T-cell (primary cell): ENCODE measurements at places on chromosomes 4 and X.

- DNase-seq = peak; percentile 77
These were observed 23.9 kb upstream of the TMSB4X start for GRCh38 chrX:12950851-12951594.

- DNase-seq = no peak
These were observed 3.1 kb upstream of the MSX1 start for GRCh38 chr4:4856071-4857000.

GRCh38 chrX:65644621-65645289 is 22.7 kb upstream of the MSN start:
- no peak for DNase-seq

- no peak for DNase-seq
These were observed 72.2 kb upstream of the STOX2 start for GRCh38 chr4:183832776-183833450.

GRCh38 chr4:37490391-37491347 is 195.5 kb downstream of the RELL1 start:
- no peak for DNase-seq

GRCh38 chrX:135931644-135932487 is 38.4 kb downstream of the SAGE1 start:
- no peak for DNase-seq

GRCh38 chr4:10879411-10880110 is 195.0 kb upstream of the CLNK start:
- no peak for DNase-seq

GRCh38 chrX:1178580-1179057 is 33.8 kb downstream of the CRLF2 start:
- DNase-seq = no peak

- DNase-seq = no peak
These were observed 34.0 kb downstream of the INPP4B start for GRCh38 chr4:142812091-142812490.

DNA sequence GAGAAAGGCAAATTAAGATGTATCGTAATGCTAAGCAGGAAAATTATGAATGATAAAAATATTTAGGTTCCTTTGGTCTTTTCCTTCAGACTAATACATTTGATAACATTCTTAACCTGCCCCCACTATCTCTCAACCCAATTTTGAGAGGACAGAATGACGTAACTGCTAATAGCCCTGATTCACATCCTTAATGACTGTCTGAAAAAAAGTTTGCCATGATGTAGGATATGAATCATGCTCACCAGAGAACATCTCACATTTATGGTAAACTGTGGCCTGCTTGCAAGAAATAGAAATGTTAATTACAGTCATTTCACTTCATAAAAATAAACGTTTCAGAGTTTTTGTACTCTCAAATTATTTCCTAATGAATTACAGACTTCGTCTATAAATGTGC is 128.0 kb upstream of the VEGFC start:
- no peak for DNase-seq

DNA sequence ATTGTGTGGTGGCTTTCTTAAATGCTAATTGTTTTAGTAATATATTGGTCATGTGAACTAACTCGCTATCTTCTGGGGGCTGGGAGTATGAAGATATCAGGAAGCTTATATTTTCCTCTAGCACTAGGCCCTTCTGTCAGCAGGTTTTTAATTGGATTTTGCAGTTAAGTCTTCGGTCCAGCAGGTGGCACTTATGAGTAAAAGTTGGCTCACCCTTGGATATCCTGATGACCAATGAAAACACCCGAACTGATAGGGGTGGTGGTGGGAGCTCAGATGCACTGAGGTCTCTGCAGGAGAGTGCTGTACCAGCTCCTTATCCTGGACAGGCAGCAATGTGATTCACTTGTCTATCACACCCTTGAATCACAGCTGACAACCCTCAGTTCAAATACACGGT is 1365.8 kb upstream of the DIAPH2 start:
- no peak for DNase-seq

DNA sequence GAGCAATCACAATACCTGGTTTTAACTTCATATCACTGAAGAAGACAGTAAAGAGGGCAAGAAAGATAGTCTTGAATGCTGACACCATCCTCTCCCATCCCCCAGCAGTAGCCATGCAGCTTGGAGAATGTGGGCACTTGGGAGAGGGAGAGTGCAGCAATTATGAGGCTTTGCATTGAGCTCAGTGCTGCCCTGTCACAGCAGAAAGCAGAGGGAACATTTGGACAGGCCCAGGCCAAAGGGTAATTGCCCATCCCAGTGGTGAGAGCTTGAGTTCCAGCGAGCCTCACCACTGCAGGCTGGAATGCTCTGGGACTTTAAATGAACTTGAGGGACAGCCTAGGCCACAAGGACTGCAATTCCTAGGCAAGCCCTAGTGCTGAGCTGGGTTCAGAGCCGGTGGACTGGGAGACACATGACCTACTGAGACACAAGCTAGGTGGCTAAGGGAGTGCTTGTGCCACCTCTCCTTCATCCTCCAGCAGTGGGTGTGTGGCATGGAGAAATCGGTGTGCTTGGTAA is 36.3 kb downstream of the CORIN start:
- no peak for DNase-seq

DNA sequence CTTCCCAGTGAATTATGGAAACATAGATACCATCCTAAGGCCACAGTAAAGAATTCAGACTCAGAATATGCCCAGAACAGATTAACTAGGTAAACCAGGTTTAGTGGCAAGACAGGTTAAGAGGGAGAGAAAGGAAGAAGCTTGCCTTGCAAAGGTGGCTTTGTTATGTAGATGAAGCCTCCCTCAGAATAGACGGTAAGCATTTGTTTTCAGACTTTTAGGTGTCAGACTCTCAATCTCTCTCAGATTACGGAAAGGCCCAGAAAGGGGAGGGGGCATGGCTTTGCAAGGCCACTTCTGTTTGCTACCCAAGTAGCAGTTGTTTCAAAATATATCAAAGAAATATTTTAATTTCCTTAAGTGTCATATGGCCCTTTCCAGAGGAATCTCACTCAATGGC is 457.1 kb upstream of the BOD1L1 start:
- no peak for DNase-seq

- DNase-seq = no peak
These were observed 13.3 kb downstream of the YIPF7 start for GRCh38 chr4:44638091-44638490.

DNA sequence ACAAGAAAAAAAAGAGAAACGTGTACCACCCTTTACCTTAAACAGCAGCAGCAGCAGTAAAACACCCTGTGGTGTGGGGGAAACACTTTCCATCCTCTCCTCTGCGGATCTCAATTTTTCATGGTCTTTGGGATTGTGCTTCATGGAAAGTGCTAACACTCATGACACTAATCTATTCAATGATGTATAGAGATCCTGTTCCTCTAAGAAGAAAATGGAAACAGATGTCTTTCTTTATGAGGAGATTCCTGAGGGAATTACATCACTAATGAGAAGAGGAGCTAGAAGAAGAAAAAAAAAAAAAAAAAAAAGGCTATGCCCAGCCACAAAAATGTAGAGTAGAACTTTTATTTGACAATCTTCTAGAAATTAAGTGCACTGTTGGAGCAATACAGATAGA is 62.9 kb upstream of the NDST3 start:
- no peak for DNase-seq

GRCh38 chrX:17299206-17299605 is 75.8 kb upstream of the NHS start:
- DNase-seq = no peak

- DNase-seq = no peak
These were observed 68.0 kb downstream of the YIPF7 start for GRCh38 chr4:44583393-44583792.

GRCh38 chr4:105215609-105216313 is 69.1 kb downstream of the TET2 start:
- no peak for DNase-seq

DNA sequence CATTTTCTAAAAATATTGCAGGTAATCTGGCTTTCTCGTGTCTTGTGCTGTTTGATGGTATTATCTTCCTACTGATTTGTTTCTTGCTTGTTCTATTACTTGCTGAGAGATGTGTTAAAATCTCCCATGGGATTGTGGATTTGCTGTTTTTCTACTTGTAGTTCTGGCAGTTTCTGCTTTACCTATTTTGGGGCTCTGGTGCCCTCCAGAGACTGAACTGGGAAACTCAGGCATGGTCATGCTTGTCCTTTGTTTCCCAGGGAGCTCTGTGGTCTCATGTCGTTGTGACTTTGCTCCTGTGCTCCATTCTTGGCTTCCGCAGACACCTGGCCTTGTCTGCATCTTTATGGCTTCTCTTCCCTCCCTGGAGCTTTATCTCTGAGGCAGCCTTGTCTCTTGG is 39.5 kb downstream of the NSD2 start:
- no peak for DNase-seq

DNA sequence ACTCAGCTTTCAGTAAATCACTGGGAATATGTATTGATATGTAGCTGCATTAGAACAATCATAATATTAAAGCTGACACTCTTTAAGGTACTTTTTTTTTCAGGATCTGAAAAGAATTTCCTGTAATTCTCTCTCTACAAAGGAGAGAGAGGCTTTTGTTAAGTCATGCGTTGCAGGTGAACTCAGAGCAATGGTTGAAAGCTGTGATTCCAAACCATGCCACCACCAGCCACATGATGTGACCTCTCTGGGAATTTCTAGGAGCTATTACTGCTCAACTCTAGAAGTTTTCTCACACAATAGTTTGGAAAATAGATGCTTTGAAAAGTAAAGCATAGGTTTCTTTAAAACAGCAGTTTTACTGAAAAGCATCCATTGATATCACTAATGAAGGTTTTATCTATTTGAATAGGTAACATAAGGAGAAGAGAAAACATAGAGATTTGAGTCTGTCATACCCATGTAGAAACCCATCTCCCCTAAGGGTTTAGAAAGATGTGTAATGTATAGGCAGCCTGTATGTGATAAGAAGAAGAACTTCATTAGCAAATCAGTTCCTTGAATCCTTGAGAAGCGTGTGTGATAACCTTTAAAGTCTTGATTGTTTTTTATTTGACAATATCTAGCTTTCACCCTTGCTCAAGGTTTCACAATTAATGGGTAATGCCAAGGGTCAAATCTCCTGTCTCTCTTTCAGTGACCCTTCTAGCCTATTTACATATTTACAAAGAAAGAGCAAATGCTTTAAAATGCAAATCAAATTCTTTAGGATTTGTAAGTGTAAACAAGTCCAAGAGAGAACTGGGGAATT is 161.0 kb upstream of the ANKRD50 start:
- no peak for DNase-seq

DNA sequence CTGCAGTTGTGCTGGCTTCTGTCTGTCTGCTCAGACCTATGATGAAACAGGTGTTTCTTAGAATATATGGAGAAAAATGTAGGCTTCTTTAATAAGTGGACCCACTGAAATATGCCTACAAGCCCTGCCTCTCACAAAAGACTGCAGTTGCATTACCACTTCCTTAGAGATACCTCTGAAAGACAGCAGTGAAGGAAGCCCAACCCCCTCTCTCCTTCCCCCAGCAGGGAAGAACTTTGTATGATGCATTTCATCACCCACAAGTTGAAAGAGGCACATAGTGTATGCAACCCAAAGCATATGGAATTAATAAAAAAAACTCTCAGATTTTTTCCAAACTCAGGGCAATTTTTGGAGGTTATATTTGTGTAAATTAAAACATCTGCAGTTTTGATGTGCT is 916.7 kb downstream of the TECRL start:
- DNase-seq = no peak

GRCh38 chrX:150262456-150262855 is 100.7 kb upstream of the MAMLD1 start:
- no peak for DNase-seq

DNA sequence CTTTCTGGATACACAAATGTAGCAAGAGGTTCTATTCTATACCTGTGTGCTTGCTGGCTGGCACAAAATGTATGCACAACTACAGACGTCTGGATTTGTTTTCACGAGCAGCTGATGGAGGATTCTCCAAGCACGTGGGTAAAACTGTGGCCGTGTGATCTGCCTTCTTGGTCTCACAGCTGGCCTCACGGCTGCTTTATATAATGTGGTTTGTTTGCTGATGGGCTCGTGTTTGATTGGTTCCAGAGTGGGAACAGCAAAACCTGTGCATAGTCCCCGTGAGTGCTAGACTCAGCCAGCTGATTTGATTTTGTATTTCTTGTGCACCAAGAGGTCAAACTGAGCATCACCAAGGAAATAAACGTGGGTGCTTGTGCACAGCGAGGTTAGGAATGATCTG is 262.6 kb upstream of the RPS6KA3 start:
- no peak for DNase-seq

GRCh38 chrX:24391389-24391788 is 30.9 kb downstream of the SUPT20HL1 start:
- DNase-seq = no peak

DNA sequence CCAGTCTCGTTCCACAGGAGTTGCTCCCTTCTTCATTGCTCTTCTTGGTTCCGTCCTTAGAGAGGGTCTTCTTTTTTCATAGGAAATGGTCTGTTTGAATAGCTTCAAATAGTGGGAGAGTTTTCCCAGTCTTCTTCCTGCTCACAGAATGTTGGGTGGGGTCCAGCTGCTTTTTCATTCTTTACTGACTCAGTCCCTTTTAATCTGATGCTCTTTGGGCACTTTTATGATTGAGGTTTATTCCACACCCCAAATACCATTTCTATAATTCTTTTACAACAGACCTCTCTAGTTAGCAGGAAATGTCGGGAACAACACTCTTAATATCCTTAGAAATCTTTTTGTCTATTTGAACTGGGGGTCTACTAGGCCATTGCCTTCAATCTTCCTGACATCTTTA is 239.5 kb downstream of the PRDM5 start:
- no peak for DNase-seq

- no peak for DNase-seq
These were observed 6.2 kb downstream of the SH3TC1 start for GRCh38 chr4:8205241-8205707.
